ENCODE measurements at places on chromosomes 6 and 20.

GRCh38 chr20:58435237-58435636 is 46.2 kb downstream of the VAPB start:
- DNase-seq = no peak

GRCh38 chr6:141354191-141354955 is 778.4 kb upstream of the GJE1 start:
- no peak for DNase-seq

DNA sequence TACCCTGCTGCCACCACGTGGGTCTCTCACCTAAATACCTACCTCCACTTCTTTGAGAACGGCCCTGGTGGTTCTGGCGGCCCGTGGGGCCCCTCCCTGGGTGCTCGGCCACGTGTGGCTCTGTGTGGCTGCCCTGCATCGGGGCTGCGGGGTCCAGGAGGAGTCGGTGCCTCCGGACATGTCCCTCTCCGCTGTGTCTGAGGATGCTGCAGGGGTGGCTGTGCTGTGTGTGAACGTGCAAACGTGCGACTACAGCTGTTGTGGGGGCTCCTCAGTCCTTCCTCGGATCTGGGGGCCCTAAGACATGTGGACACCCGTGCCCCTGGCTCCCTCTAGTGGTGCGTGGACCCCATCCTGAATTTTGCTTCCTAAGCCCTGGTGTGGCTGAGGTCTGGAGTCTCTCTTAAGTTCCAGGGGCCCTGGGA is 691.8 kb downstream of the QKI start:
- DNase-seq = no peak

GRCh38 chr20:45904583-45905504 is 7.1 kb downstream of the PLTP start:
- no peak for DNase-seq

Measured in amniotic stem cell (primary cell).